ENCODE measurements at places on chromosomes 13 and 19.

- H3K27ac ChIP-seq: peak overlapping the region; percentile 84
- no peak for DNase-seq
- H3K4me3 ChIP-seq: no peak overlapping the region
- peaks cover 48% of the 10 kb centered on the region for H3K4me1 ChIP-seq
Measured at GRCh38 chr19:39946532-39946931, 12.1 kb upstream of the FCGBP start.

- H3K27ac ChIP-seq: peak overlapping the region; percentile 63
- no peaks in the 10 kb centered on the region for H3K27me3 ChIP-seq
- peaks cover 9% of the 10 kb centered on the region for H3K36me3 ChIP-seq
- H3K4me1 ChIP-seq: peaks cover 14% of the 10 kb centered on the region
Measured at GRCh38 chr19:7489609-7490044, 792 bp upstream of the PEX11G start.

GRCh38 chr13:27704681-27705080 lies 83.0 kb downstream of the POLR1D start:
- no peak overlapping the region for H3K27ac ChIP-seq
- H3K4me1 ChIP-seq: peaks cover 2% of the 10 kb centered on the region
- peaks cover 38% of the 10 kb centered on the region for H3K27me3 ChIP-seq
- peak overlapping the region; percentile 1 for H3K4me3 ChIP-seq
- H3K36me3 ChIP-seq: no peaks in the 10 kb centered on the region

DNA sequence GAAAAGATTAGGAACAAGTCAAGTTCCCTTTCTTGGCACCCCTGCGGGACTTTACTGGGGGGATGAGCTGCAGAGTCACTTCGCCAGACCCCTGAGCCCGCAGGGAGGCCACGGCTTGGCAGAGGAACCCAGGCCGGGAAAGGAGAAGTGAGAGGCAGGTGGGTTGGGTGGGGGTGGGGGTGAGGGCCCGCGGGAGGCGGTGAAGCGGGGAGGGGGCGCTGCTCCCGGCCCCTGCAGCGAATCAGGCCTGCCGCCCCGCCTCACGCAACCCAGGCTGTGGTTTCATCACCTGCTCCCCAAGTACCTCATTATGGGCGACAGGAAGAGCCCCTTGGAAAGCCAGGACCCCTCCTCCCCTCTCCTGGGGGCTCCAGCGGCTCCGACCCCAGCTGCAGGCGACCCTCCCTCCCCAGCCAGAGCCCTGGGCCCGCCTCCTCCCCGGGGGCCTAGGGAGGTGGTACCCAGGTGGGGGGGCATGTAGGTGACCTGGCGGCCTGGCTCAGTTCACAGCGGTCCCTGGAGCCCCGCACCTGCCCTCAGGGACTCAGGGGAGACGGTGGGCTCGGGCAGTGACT lies 9.5 kb downstream of the MEF2B start:
- peaks cover 3% of the 10 kb centered on the region for H3K36me3 ChIP-seq
- H3K4me1 ChIP-seq: peaks cover 3% of the 10 kb centered on the region
- H3K27me3 ChIP-seq: no peaks in the 10 kb centered on the region

DNA sequence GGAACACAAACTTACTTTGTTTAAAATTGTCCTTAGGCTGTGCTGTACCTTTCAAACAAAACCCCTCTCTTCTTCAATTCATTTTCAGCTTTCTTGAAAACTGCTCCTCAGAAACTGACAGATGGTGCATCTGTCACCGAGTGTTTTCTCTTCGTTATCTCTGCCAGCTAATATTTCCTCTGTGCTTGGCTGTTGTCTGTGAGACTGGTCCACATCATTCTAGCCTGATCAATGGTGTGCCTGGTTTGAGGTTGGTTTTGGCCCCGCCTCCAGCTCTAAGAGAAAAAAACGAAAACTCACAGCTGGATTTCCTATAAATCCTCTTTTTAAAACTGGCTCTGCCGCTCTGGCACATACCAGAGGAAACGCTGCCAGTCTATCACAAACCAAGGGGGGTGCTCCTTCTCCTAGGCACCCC lies 79.7 kb downstream of the STARD13 start:
- peaks cover 39% of the 10 kb centered on the region for H3K27me3 ChIP-seq
- H3K36me3 ChIP-seq: no peaks in the 10 kb centered on the region

DNA sequence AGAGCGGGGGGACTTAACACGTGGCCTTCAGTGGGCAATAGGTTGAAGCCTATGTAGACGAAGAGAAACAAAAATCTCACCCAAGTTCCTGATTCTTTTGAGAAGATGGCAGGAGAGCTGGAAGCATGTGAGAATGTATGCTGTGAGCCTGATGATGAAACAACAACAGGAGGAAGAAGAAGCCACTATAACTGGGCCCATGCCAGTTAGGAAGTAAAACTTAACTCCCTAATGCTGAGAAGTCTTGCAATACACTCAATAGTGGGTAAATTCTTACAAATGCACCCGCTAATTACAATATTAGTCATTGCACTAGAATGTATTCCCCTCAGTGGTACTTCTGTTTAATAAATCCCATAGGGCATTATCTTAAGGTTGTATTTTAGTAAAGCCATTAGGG lies 9.1 kb downstream of the PCDH17 start:
- H3K27ac ChIP-seq: no peak overlapping the region
- H3K27me3 ChIP-seq: no peaks in the 10 kb centered on the region
- no peaks in the 10 kb centered on the region for H3K4me1 ChIP-seq
- no peaks in the 10 kb centered on the region for H3K36me3 ChIP-seq

GRCh38 chr19:44587963-44588770 lies 25.2 kb upstream of the IGSF23 start:
- H3K4me3 ChIP-seq: no peak overlapping the region
- H3K4me1 ChIP-seq: no peaks in the 10 kb centered on the region
- H3K36me3 ChIP-seq: no peaks in the 10 kb centered on the region
- DNase-seq: no peak
- H3K27ac ChIP-seq: no peak overlapping the region
- peaks cover 37% of the 10 kb centered on the region for H3K27me3 ChIP-seq

DNA sequence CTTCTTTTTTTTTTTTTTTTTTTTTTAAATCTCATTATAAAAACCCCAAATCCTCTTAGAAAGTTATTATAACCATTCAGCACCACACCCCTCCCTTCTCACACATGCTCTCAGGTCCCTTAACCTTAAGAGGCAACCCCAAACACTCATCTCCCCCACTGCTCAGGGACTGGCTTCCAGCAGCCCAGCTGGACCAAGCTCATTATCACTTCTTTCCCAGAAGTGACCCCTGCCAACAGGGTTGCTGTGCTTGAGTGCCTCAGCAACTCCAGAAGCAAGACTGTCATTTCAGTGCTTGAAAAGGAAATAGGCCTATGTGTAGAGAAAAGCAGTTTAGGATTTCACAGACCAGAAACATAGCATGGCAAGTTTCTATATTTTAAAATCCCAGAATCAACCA lies 84.3 kb downstream of the SLAIN1 start:
- no peak overlapping the region for H3K4me3 ChIP-seq
- no peak for DNase-seq

DNA sequence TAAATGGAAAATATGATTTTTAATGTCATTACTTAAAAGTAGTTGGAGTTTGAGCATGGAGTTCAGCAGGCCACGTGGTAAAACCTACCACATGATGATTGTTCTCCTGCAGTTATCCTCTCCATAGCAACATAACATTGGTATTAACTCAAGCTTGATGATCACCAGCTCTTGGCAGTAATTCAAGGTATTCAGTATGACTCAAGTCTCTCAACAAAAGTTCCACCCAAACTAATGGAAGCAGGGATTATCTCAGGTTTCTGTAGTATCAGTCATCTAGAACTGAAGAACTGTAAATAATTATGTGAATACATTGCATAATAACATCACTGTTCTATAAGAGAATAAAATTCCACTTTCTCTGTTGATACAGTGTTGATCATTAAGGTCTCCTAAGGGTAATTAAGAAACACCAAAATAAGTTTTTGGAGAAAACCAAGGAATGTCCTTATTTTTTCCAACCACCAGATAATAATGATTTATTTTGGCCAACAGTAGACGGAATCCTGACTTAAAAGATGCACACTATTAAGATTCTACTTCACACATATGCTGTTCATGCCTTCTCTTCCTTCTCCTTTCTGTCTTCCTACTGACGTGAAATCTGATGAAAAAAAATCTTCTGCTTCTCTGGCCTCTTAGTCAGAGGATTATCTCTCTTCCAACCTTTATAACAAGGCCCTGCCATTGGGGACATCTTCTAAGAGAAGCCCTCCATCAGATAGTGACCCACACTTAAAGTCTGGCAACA lies 1092.3 kb downstream of the EFNB2 start:
- no peaks in the 10 kb centered on the region for H3K36me3 ChIP-seq
- H3K4me1 ChIP-seq: no peaks in the 10 kb centered on the region
- no peak for DNase-seq
- H3K27me3 ChIP-seq: no peaks in the 10 kb centered on the region
- H3K4me3 ChIP-seq: no peak overlapping the region
- no peak overlapping the region for H3K27ac ChIP-seq

DNA sequence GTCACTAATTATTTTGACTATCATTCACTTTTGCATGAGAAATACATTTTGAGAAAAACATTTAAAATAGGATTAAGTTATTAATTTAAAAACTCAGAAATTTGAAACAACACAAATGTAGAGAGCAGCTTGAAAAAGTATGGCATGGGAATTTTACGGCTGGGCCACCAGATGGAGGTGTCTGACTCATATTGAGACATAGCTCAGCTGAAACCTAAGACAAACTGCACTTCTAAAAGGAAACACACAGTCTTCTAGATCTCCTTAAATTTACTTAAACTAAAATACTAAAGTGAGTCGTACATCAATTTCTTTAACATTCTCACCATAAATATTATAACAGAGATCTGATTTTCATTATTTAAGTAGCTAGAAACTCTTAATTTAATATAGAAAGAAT lies 41.9 kb upstream of the POSTN start:
- no peak for DNase-seq
- H3K4me3 ChIP-seq: no peak overlapping the region
- no peaks in the 10 kb centered on the region for H3K36me3 ChIP-seq
- H3K4me1 ChIP-seq: no peaks in the 10 kb centered on the region

- H3K36me3 ChIP-seq: peaks cover 3% of the 10 kb centered on the region
- peak overlapping the region; percentile 63 for H3K4me3 ChIP-seq
- peak overlapping the region; percentile 92 for H3K27ac ChIP-seq
- H3K4me1 ChIP-seq: peaks cover 43% of the 10 kb centered on the region
- no peak for DNase-seq
Measured at GRCh38 chr13:30158774-30159445, 148.4 kb downstream of the KATNAL1 start.

DNA sequence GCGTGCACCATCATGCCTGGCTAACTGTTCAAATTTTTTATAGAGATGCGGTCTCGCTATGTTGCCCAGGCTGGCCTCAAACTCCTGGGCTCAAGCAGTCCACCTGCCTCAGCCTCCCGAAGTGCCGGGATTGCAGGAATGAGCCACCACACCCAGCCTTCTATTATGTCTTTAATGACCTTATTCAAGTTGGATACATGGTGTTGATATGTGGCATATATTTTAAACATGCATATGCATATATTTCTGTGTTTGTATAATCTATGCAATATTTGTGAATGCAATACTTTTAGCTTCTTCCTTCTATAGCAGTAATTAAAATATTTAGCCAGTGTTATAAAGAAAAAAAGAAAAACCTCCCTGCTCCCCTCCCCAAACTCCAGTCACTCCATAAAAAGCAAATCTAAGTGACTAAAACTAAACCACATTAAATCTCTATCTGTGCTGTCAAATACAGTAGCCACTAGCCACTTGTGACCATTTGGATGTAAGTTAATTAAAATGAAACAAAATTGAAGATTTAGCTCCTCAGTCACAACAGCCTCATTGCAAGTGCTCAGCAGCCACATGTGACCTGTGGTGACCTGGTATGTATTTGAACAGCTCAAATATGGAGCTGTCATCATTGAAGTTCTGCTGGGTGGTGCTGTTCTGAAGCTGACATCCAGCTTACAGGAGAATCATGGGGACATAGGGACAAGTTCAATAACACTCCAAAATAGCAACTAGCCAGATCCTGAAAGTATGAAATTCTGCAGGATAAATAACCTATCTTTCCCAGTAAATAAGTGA lies 27.4 kb downstream of the FCGBP start:
- H3K36me3 ChIP-seq: no peaks in the 10 kb centered on the region
- no peak for DNase-seq
- H3K27me3 ChIP-seq: no peaks in the 10 kb centered on the region

DNA sequence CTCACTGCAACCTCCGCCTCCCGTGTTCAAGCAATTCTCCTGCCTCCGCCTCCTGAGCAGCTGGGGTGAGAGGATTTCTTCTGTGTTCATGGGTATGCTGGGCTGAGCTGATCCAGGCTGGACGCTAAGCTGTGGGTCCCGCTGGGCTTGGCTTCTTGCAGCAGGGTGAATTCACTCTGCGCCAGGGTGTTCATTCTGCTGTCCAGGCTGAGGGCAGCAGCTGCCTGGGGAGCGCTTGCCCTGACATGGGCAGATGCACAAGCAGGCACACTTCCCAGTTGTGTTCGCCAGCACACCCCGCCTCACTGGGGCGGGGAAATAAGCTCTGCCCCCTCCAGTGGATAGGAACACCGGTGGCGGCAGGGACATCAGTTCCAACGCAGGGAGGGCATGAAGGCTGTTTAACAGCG lies 7.3 kb upstream of the INAFM1 start:
- no peak overlapping the region for H3K27ac ChIP-seq
- peaks cover 5% of the 10 kb centered on the region for H3K4me1 ChIP-seq
- H3K27me3 ChIP-seq: no peaks in the 10 kb centered on the region
- no peak overlapping the region for H3K4me3 ChIP-seq
- peaks cover 50% of the 10 kb centered on the region for H3K36me3 ChIP-seq
- DNase-seq: no peak

- H3K36me3 ChIP-seq: no peaks in the 10 kb centered on the region
- peaks cover 35% of the 10 kb centered on the region for H3K27me3 ChIP-seq
- DNase-seq: no peak
- H3K4me1 ChIP-seq: no peaks in the 10 kb centered on the region
Measured at GRCh38 chr13:39501702-39502324, 101.2 kb downstream of the LHFPL6 start.

- no peak overlapping the region for H3K27ac ChIP-seq
- DNase-seq: no peak
- H3K27me3 ChIP-seq: no peaks in the 10 kb centered on the region
- H3K4me1 ChIP-seq: peaks cover 11% of the 10 kb centered on the region
- no peak overlapping the region for H3K4me3 ChIP-seq
Measured at GRCh38 chr13:101527130-101527529, 74.7 kb downstream of the ITGBL1 start.

All from effector memory CD8-positive, alpha-beta T cell (primary cell).